ENCODE measurements at places on chromosomes 6 and 20. TPM values are rescaled to one million over a fixed set of nuclear protein-coding genes. Genes with fewer than 3 reads are reported as not detected.

Gene TMEM217
- total RNA-seq = 0.51 TPM

Gene COL19A1
- total RNA-seq = not detected

DNA sequence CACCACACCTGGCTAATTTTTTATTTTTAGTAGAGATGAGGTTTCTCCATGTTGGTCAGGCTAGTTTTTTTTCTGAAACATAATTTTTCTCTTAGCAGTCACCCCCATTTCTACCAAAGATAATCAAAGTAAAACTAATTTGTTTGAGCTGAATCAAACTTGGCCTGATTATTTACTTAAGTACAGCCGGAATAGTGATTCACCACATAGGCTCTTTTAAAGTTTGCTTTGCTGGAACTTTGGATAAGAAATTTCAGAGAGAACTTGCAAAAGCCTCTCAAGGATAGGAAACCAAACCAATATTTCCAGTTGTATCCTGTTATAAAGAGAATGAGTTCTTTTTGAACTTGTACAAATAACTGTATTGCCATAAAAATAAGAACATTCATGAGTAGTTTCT, 105.0 kb upstream of the SYNCRIP start:
- DNase-seq = no peak

GRCh38 chr6:43976706-43977403, 150.4 kb downstream of the MRPL14 start:
- peak; percentile 2 for DNase-seq

DNA sequence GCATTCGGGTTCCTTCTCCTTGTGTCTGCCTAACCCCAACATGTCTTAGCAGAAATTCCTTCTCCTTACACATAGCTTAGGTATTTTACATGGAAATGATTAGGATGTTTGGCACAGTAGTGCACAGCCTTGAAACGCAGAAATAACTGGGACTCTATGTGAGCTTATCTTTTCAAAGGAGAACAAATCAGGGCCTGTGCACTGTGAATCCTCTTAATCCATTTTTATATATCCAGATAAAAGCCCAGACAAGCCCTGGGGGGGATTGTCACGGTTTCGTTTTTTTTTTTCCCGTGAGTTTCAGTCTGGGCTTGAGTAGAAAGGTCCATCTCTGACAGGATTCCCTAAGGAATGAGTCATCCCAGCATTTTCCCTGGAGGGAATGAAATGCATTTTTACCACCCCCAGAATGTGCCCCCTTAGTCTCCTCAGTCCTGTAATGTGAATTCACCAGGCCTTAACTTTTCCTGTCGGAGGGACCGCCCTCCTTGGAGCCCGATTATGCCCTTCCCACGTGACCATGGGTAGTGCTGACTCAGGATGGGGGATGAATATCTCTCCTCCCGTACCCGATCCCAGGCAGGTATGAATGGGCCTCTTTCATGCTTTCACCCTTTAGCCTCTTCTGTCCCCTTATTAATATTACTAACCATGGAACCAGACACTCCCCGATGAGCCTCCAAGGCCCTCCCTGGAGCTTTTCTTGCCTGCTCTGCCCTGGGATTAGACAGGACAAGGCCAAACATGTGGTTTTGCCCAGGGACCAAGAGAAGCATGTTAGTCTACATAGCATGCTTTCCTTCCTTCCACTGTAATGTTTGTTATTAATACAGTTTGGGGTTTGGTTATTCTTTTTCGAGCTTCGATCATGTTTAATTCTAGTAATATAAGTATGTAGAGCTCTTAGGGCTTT, 23.9 kb upstream of the NAA20 start:
- DNase-seq = no peak

Measured in mesenteric fat pad (tissue), 1 donor.